SW 1271 (cell line): ENCODE measurements at places on chromosomes 11 and 22.

DNA sequence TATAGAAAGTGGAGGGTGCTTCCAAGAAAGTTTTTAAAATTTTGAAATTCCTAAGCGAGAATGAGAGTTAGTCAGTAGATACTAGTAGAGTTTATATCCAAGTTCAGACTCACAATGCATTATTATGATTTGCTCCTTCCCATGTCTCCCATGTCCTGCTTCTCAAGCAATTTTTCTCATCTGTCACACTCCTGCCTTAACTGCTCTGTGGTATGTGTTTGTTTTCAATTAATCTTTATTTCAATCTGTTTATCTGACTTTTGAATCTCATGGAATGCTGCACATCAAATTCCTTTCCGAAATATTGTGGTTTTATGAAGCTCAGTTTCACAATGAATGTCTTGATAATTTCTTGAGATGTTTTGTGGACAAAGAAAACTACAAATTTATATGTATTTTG, 18.1 kb downstream of the THY1 start:
- no peak for DNase-seq

DNA sequence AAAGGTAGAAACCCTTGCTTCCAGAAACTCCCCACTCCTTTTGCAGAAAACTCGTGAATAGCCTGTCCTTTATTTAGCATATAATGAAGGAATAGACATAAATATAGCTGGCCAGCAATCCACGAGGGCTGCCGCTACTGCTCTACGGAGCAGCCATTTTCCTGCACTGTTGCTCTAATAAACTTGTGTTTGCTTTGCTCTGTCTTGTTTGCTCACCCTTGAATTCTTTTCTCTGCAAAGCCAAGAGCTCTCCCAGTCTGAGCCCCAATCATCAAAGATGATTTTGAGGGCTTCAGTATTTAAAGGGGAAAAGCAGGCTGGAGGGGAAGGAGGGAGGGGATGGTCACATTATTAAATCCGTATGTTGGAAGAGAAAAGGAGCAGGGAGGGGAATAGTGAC, 16.6 kb upstream of the CHKA start:
- DNase-seq = no peak

GRCh38 chr11:117945047-117945810, 16.0 kb upstream of the TMPRSS13 start:
- no peak for DNase-seq

- DNase-seq = no peak
These were observed 108.3 kb upstream of the PARVA start for GRCh38 chr11:12269104-12269441.

DNA sequence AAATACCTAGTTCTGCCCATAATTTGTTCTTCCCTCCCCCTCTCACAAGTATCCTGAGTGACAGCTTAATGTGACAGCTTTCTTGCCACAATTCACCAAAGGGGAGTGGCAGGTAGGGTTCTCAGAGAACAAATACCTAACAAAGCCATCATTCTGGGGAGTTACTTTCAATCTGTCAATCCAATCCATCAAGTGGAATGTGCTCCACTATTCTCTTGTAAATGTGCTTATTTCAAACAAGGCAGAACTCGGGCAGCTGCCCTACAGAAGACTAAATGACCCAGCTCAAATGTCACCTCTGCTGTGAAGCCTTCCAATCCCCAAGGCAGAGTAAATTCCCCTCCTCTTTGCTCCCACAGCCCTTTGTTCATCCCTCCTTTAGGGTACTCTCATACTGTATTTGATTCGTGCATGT, 27.8 kb downstream of the LGR4 start:
- no peak for DNase-seq

DNA sequence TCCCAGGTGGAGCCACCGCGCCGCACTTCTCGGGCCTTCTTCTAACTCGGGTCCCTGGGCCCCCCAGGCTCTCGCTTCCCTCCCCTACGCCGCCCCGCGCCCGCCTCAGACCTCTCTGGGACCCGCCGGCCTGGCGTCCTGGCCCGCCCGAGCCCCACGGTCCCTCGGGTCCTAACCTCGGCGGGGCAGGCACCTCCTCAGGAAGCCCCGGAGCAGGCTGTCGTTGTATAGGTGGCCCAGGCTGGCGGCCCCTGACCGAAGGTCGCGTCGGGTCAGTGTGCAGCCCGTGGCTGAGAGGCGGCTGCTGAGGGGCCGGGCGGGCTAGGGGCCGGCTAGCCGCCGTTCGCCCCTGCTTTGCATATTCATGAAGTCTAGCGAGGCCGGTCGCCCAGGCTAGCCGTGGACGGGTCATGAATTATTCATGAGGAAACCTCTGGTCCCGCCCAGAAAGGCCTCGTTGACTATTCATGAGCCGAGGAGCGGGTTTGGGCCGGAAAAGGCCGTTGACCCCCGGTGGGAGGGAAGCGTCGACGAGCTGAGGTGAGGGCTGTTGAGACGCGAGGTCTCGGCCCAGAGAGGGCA, at the start of gene HORMAD2:
Gene HORMAD2, plus strand, starts transcription at position 513 of the 582 bp plus-strand sequence. CDS start 13,489 bp downstream, outside the sequence.
- DNase-seq = no peak

DNA sequence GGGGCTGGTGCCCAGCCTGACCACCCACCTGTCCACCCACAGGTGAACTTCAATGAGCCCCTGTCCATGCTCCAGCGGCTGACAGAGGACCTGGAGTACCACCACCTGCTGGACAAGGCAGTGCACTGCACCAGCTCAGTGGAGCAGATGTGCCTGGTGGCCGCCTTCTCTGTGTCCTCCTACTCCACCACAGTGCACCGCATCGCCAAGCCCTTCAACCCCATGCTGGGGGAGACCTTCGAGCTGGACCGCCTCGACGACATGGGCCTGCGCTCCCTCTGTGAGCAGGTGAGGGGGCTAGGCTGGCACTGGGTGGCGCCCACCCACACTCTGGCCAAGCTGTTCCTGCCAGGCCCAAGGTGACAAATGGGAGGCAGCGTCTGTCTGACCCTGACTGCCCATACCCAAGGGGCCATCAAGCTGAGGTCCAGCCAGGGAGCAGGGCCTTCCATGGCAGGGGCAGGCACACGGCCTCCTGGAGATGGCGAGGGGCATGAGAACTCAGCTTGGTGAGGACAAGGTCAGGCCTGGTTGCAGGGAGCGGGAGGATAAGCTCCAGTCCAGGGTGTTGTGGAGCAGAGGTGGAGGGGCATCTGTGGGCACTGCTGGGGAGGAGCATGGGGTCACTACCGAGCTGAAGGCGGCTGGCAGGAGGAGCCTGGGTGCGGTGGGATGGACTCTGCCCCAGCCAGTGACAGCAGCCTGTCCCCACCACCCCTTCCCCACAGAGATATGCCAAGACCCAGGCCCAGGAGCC, 77.7 kb downstream of the MORC2 start:
- no peak for DNase-seq

DNA sequence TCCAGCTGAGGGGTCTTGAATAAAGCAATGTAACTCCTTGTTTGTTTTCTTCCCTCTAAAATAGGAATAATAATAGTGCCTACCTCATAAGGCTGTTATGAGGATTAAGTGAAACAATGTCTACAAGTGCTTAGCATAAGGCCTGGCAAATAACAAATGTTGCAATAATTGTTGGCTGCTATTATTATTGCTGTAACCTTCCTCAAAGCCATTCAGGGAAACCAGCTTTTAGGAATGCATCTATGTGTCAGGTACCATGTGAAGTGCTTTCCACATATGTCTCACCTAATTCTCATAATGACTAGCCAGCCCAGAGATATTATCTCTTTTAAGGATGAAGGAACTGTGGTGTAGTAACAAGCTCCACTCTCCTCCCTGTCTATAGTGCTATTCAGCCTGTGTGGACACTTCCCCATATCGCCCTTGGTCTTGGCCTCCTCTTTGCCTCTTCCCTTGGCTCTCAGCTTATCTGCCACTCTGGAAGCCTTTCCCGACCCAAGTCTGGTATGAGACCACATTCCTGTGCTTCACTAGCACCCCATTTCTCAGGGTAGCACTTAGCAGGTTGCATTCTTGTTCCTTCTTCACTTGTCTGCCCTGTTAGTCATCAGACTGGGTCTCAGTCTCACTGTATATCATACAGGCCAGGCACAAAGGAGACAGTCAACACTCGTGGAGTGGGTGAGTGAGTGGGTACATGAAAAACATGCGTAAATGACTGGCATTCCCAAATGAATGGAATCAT, 23.8 kb downstream of the CSNK2A3 start:
- DNase-seq = no peak

GRCh38 chr11:60339356-60339755, 12.3 kb downstream of the MS4A6E start:
- DNase-seq = no peak

DNA sequence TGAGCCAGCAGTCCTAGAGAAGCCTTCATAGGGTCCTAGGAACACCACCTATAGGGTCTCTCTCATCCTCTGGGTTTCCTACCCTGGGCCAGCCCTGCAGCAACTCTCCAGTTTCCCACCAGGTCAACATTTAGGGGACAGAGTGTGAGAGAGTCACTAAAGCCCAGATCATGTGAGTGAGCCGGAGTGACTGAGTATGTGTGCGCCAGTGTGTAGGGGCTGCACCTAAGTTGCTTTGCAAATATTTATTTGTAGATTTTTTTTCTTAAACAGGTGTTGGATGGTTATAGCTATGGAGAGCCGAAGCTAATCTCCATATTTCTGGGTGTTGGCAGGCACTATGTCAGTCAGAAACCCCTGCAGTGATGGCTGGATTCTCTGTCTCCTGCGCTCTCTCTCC, 232.5 kb upstream of the NCAM1 start:
- no peak for DNase-seq

DNA sequence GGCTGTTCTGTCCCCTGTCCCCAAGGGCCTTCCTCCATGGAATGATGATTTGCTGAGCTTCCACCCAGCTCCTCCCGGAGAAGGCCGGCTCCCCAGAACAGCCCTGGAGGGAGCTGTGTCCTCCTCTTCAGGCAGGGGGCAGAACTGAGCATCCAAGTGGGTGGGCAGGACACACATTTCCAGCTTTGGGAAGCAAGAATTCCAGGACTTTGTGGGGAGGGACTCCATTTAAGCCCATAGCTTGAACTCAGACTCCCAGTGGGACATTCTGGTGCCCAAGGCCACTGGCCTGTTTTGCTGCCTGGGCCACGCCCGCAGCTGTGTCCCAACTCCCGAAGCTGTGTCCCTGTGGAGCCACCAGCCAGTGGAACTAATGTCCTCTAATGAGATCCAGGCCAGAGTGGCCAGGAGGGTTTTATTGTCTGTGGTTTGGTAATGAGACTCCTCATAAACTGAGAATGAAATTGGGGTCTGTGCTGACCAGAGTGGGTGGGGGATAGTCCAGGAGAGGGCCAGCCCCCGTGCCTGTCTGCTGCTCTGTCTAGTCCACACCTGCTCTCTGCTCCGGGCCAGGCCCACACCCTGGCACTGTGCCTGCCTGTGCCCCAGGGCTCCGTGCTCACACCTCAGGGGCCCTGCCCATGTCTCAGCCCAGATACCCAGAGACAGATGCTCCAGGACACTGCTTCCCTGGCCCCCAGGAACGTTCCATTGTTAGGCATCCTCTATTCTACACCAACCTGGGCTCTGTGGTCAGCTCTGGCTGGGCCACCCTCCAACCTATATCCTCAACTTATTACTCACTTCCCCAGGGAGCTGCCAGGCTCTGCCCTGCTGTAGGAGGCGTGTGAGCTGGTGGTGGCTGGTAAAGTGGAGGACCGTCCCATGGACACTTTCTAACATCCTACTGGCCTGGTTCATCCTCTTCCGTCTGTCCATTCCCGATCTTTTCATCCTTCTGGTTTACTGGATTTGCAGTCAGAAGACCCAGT, 7.6 kb downstream of the NECTIN1 start:
- peak; percentile 24 for DNase-seq
